IPS-NIHi11 (cell line): ENCODE measurements at places on chromosomes 3 and 15.
A peak's percentile ranks its signal among the peaks of the same experiment; 100 is the strongest.

- no peak for DNase-seq
These were observed 11.3 kb upstream of the RBSN start for GRCh38 chr3:15110206-15110605.

DNA sequence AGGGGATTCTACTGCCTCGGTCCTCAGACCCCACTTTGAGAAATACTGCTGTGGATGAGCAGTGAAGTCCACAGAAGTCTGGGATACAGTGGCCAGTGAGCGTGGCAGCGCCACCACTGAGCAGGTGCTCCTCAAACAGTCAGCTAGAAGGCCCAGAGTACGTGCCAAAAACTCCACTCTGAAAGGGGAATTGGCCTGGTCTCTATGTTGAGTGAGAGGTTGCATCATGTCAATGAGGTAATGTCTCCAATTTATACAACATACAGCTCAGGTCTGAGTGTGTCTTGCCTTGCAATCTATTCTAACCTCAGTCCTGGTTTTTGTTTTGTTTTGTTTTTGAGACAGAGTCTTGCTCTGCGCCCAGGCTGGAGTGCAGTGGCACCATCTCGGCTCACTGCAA, 53.3 kb upstream of the ETV5 start:
- no peak for DNase-seq

DNA sequence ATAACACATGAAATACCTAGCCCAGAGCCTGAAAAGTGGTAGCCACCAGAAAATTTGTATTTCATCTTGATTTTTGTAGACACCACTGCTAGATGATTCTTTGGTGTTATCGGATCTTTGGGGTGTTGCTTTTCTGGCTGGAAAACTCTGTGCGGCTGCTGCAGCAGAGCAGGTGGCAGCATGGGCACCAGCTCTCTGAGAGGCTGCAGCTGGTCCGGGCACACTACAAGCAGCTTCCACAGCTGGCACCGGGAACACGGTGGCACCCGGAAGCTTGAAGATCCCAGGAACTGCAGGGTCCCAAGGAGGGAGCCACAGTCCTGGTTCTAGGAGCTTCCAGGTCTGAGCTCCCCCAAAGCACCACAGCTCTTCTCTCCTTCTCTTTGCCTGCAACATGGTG, 211.7 kb upstream of the MLF1 start:
- no peak for DNase-seq

DNA sequence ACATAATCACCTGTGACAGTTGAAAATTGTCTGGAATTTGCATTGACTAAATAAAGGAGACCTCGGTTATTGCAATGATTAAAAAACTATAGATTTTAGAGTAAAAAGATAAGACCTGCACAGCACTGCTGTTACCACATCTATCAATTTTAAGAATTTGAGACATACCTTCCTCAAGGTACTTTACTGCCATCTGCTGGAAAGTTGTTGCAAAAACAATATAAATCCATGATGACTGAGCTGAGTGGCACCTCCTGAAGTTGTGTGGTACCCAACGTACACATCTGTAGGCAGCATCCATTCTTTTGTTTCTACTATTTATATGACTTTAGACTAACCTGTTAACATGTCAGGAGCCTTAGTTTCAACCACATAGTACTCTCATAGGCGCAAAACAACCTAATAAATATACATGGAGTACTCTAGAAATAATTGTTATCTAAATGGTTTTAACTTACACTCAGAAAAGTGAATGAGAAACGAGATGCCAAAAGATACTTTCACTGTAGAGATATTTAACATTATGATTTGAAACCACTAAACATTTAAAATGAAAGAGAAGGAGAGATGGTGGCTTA, 106.7 kb downstream of the GHSR start:
- DNase-seq: peak; percentile 57

GRCh38 chr3:14373753-14374376, 28.5 kb upstream of the SLC6A6 start:
- DNase-seq: no peak

GRCh38 chr3:96070678-96071077, 743.7 kb upstream of the EPHA6 start:
- no peak for DNase-seq

DNA sequence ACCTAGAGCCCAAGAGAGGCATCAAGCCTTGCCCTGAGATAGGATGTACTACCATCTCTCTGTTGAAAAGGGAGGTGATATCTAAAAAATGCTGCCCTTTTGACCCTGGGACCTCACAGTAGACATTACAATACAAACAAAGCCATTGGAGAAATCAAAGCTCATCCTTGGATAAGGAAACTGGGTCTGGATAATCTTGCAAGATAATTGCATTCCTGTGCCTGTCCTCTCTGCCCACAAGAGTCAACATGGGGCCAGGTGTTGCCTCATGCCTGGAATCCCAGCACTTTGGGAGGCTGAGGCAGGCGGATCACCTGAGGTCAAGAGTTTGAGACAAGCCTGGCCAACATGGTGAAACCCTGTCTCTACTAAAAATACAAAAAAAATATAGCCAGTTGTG, 57.3 kb upstream of the DLG1 start:
- no peak for DNase-seq

DNA sequence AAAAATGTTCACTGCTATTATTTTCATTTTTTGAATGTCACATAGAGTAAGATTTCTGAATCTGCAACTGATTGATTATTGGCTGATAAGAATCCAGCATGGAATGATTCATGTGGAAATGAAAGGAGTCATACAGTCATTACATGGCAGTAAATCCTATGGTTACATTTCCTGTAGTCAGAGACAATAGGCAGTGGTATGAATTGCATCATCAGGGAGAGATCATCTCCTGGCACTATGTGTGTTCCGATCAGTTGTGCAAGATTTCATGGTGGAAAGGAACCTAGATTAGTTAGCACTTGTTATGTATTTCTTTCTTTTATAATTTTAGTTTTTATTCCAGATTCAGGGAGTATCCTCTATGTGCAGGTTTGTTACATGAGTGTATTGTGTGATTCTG, 38.8 kb downstream of the SLC12A1 start:
- DNase-seq: no peak

DNA sequence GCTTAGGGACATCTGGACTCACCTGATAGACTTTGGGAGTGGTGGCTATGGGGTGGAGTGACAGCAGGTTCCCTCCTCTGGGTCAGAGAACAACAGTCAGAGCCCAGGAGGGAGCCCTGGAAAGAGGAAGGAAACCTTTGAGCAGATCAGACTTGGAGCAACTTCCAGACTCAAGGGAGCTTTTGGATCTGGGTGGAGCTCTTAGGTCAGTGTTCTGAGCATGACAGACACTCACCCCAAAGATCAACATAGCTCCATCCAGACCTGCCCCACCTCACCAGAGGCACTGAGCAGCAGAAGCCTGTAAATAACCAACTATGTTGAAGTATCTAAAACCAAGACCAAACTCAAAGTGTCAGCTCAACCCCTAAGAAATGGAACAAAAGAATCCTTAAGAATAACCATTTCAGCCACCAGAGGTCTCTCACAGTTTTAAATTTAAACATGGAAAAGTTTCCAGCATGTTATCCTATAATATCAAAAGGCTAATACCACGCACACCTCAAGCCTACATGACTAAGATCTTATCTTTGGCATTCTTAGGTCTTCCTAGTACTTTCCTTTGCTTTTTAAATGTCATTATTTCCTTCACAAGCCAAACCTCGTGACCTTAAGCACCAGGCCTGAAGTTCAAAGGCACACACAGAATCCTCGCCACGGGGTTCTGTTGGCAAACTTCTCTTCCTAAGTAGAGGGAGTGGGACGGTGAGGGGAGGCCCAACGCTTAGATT, 56.4 kb downstream of the UMPS start:
- DNase-seq: no peak

GRCh38 chr3:24067483-24067882, 122.4 kb downstream of the NR1D2 start:
- no peak for DNase-seq

GRCh38 chr3:173865900-173866498, 468.5 kb downstream of the NLGN1 start:
- DNase-seq: peak; percentile 14

DNA sequence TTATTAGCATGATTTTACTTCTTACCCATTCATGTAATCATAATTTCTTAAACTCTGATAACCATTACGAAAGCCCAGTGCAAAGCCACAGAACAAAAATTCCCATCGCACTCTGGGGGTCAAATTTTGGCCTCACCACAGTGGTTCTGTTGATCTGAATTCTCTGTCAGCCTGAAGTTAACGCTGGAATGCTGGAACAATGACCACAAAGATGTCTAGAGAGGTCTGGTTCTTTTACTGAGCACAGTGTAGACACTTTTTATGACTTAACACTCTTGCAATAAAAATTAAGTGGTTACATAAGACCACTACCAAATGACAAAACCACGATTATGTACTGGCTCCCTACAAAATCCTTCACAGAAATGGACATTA, 94.7 kb downstream of the PDZRN3 start:
- no peak for DNase-seq

DNA sequence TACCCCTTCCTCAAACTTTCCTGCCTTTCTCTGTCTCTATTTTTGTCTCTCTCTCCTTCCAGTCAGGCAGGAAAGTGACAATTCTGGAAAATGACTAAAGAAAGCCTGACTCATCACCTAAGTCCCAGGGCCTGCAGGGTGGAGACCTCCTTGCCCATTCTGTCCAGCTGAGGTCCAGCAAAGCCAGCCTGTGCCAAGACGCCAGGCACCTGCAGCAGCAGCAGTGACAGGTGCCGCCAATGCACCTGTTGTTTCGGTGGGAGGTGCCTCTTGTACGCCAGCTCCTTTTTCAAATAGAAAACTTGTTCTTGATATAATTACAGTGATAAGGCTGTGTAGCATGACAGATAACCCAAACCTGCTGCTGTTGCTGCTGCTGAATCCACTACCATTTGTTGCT, 501.3 kb downstream of the NTRK3 start:
- DNase-seq: no peak

DNA sequence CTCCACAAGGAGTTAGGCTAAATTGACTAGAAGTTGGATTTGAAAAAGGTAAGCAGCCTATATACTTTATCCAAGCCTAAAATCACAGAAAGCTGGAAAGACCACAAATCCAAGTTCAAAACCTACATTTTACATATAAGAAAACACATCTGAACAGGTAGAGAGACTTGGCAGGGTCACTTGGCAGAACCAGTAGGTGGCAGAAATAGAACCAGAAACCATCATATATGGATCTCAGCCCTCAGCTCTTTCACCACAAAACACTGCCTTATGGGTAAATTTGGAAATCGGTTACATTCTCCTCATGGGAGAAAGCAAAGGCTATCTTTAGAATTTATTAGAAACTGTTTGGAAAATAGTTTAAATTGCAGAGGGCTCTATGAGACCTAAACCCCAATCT, 44.2 kb downstream of the MKRN2 start:
- no peak for DNase-seq

GRCh38 chr3:24306518-24306917, 188.1 kb downstream of the THRB start:
- no peak for DNase-seq

GRCh38 chr3:128307029-128307633, 153.8 kb downstream of the EEFSEC start:
- DNase-seq: no peak

DNA sequence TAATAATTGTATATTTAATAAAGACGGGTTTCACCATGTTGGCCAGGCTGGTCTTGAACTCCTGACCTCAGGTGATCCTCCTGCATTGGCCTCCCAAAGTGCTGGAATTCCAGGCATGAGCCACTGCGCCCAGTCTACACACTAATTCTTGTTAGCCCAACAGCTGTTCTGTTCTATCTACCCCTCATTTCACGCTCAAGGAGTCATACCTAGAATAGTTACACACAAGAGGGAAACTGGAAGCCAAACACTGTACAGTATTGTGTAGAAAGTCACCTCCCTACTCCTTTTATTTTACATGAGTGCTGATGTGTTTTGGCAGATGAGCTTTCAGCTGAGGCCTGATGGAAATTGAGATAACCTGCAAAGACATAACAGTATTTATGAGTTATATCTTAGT, 13.4 kb upstream of the CTDSPL2 start:
- DNase-seq: no peak

- no peak for DNase-seq
These were observed 14.8 kb downstream of the HRH1 start for GRCh38 chr3:11168881-11169805.

GRCh38 chr3:139797724-139798343, 120.1 kb upstream of the NMNAT3 start:
- DNase-seq: peak; percentile 75

DNA sequence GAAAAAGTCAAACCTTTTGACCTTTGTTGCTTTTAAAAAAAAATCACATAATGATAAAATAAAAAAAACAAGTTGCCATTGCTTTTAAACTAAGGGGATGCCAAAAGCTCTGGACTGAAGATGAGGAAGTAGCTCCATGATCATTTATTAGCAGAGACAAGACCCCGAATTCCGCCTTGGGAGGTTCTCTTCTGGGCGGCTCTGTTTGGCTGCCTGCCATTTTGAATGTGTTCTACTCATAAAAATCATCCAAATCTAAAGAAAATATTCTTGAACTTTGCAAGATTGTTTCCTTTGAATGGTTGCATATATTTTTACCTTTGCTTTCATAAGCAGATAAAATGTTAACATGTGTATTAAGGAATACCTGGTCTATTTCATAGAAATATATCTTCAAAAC, 63.8 kb downstream of the NCEH1 start:
- DNase-seq: no peak

DNA sequence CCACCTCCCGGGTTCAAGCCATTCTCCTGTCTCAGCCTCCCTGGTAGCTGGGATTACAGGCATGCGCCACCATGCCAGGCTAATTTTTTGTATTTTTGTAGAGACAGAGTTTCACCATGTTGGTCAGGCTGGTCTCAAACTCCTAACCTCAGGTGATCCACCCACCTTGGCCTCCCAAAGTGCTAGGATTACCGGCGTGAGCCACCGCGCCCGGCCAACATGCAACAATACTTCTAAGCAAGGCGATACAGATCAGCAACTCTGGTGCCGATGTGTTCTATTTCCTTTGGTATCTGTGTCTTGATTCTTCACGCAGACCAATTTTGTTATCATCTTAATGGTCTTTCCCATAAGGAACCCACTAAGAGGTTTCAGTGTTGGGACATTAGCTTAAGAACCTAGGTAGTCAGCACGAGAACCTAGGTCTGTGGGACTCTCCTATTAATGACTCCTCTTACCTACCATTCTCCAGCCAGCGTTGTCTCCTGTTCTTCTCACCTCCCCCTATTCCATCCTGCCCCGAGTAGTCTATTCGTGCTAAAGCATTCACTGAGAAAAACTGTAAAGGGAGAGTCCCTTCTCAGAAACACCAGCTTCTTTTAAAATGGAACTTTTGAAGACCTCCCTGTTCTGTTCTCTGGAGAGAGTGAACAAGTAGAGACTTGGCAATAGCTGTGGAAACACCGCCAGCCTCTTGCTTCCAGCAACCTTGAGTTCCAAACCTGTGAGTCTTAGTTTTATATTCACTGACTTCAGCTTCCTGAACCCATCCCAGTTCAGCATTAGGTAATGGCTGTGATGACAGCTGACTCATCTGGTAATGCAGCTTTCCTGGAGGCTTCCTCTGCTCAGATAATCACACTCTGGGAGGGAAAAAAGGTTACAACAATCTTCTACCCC, 61.2 kb downstream of the TSC22D2 start:
- DNase-seq: peak; percentile 12

- DNase-seq: no peak
These were observed 16.2 kb downstream of the CEP152 start for GRCh38 chr15:48794697-48795134.
